CD4-positive, alpha-beta T cell treated with Interleukin-4 for 4 hours (primary cell): ENCODE measurements at places on chromosomes 2 and 18.
A peak's percentile ranks its signal among the peaks of the same experiment; 100 is the strongest.

- DNase-seq: no peak
Measured at GRCh38 chr2:30349691-30350090, 97.4 kb upstream of the LCLAT1 start.

DNA sequence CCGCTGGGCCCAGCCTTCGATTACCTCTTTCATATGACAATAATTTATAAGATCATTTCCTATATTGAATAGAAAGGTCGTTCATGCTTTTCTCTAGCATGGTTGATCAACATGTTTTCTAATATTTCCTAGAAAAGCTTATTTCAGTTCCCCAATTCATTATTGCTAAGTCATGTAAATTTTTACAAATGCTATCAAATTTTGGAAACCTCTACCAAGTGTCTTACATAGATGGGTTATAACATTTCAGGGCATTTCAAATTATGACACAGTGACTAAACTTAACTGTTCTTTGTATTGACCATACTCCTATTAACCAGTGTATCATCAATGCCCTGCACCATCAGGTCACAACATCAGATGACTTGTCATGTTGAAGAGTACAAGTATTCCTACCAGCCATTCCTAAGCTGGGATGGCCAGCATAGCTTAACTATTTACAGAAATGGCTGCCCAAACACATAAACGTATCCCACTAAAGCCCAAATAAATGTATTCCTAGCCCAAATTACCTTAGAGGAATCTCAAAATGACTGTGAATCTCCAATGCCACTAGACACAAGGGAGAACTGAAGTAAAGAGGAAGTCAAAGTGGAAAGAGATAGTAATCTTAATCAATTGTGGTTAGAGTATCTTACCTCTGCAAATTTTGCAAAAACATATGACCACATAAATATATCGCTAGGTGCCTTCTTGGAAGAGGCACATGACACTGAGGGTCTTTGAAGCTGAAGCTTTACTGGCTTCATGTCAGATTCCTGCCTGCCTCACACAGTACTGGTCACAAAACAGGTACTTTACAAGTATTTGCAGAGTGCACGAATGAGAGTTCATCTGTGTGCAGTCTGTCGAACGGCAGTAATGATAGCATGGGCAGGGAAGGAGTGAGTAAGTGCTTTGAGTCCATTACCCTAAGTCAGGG is 87.3 kb upstream of the TLK1 start:
- DNase-seq: peak; percentile 64

- no peak for DNase-seq
Measured at GRCh38 chr2:10549195-10549594, 101.1 kb upstream of the ODC1 start.

- DNase-seq: no peak
Measured at GRCh38 chr18:9240270-9240669, 94.3 kb upstream of the TWSG1 start.

GRCh38 chr2:33219850-33220275 is 256.6 kb upstream of the RASGRP3 start:
- DNase-seq: no peak

DNA sequence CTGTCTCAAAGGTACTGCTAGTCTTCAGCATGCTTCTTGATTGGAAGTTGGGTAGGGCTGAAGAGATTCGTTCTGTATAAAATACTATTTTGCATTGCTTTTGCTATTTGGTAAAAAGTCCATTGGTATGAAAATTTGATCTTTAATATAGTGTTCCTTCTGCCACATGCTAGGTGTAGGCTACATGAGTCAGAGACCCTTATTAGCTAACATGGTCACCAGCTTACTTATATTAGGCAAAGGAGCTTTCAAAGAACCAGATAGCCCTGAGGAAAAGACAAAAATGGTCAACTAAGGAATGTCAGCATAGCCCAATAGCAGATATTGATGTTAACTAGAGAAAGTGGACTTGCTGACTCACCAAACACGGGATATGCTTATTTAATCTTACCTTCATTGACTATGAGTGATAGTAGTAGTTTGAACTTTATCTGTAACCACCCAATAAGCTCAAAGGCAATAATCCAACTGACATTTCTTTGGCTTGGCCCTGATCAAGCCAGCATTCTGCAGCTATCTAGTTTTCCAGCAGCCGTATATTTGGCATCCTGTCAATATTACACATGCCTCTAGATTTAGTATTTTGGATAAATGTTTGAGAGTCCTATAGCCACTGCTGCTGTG is 110.0 kb downstream of the TPGS2 start:
- no peak for DNase-seq

DNA sequence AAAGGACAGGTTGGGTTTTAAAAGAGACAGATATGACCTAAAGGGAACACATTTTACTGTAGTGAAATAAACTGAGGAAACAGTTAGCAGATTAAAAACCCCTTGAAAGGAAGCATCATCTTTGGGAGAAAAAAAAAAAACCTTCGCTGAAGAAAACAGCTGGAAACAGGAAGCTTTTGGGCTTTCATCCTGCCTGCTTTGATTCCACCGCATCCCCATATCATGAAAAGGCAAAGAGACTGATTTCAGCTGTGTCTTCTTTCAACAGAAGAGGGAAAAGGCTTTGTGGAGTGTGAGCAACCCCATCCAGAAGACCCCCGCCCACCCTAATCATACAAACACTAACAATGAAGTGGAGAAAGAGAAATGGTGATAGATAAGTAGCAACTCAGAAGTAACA is 86.4 kb downstream of the TCF4 start:
- no peak for DNase-seq
